ENCODE measurements at places on chromosomes 3 and 15.
A peak's percentile ranks its signal among the peaks of the same experiment; 100 is the strongest.

DNA sequence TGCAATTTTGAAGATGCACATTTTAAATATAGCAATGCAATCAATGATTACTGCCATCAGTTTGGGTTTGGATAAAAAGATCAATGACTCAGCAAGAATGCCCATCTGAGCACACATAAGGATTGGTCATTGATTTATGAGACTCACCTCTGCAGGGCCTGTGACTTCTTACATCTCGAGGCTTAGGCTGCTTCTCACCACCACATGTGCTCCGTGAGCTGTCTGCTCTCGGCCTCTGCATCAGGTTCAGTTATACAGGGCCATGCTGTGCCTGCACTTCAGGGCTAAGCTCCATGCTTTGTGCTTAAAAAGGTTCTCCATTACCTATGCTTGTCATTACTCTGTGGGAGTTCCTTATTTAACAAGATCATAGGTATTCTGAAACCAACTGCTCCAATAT is 887.5 kb downstream of the DIPK2A start:
- no peak overlapping the region for H3K27ac ChIP-seq
- H3K36me3 ChIP-seq = no peaks in the 10 kb centered on the region
- no peak for DNase-seq
- no peak overlapping the region for H3K4me3 ChIP-seq

GRCh38 chr3:106765342-106765741 is 611.9 kb upstream of the CCDC54 start:
- H3K4me1 ChIP-seq = peaks cover 14% of the 10 kb centered on the region
- H3K36me3 ChIP-seq = no peaks in the 10 kb centered on the region
- H3K4me3 ChIP-seq = no peak overlapping the region
- DNase-seq = peak; percentile 98
- H3K27ac ChIP-seq = peak overlapping the region; percentile 77

DNA sequence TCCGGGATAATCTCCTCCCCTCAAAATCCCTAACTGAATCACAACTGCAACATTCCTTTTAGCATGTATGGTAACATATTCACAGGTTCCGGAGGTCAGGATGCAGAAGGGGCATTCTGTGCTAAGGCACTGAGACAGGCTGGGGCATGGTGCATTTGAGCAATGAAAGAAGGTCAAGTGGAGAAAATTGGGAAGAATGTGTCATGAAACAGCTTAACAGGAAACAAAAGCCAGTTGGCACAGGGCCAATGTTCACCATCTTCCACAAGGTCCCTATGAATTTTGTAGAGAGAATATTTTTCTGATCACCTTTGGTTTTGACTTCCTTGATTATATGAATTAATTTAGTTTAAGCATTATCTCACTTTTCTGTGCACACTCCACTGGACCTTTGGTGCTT is 587.7 kb upstream of the NR2F2 start:
- no peaks in the 10 kb centered on the region for H3K27me3 ChIP-seq
- H3K27ac ChIP-seq = no peak overlapping the region

DNA sequence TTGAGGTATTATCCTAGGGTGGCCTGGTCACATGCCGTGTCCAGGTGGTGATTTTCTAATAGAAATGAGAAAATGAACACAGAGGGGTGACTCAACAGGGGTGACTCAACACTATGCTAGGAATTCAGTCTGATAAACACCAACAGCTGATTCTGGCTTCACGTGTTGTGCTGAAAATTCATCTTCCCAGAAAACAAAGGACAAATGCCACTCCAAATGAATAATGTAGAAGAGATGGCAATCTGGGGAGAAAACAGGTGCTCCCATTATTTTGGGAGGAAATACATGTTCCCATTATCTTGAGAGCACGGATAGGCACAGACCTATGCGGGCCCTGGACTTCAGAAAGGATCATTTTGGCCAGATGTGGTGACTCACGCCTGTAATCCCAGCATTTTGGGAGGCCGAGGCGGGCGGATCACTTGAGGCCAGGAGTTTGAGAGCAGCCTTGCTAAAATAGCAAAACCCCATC is 101.2 kb upstream of the MEX3B start:
- peak; percentile 90 for DNase-seq
- no peak overlapping the region for H3K4me3 ChIP-seq
- peak overlapping the region; percentile 77 for H3K27ac ChIP-seq

GRCh38 chr3:48434591-48435222 is 4.8 kb upstream of the PLXNB1 start:
- H3K4me3 ChIP-seq = no peak overlapping the region
- peaks cover 7% of the 10 kb centered on the region for H3K36me3 ChIP-seq
- no peaks in the 10 kb centered on the region for H3K27me3 ChIP-seq

DNA sequence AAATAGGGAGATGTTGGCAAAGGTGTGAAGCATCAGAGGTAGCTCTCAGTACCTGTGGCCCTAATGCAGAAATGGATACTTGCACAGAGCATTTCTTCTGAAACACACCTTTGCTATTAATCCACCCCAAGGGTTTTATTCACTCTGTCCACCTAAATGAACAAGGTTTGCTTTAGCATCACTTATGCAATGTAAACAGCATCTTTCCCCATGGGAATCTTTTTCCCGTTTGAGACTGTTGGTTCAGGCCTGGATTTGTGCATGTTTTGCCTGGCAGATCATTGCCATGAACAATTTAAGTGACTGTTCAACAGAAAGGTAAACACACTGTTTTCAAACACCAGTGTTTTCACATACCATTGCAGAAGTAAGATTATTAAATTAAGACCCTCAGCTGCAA is 508.3 kb downstream of the SOX2 start:
- H3K27me3 ChIP-seq = no peaks in the 10 kb centered on the region
- H3K4me3 ChIP-seq = no peak overlapping the region

DNA sequence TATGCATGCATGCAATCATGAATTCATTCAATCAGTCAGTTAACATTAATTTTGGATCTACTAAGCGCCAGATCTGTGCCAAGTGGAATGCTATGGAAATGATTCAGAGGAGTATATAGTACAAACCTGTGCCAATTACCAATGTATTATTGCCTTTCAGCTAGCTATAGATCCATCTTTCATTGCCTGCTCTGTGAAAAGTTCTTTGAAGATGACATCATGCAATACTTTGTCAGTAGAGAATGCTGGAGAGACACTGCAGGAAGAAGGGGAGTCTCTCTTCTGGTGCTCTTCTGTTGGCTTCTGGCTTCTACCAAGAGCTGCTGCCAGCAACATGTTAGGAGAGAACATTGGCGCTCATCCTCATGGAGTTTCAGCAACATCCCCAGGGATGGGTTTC is 81.0 kb upstream of the LMCD1 start:
- no peak overlapping the region for H3K27ac ChIP-seq
- H3K27me3 ChIP-seq = no peaks in the 10 kb centered on the region
- H3K4me1 ChIP-seq = peaks cover 5% of the 10 kb centered on the region
- H3K36me3 ChIP-seq = no peaks in the 10 kb centered on the region

DNA sequence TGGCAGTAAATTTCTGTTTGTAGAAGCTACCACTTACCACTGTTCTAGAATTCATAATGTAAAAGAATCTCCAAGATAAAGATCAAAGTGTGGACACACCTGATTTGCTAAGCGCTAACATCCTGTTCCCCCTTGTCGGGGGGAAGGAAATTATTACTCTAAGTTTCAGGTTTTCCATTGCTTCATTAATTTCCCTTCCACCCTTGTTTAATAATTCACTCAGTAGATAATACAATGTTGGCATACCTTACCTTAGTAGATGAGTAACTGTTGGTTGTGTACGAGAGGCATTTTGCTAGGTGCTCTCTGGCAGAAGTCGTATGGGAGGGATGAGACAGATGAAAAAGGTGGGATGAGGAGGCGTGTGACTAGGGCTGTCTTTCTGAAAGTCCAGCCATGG is 641.2 kb upstream of the ARRDC4 start:
- no peaks in the 10 kb centered on the region for H3K36me3 ChIP-seq
- H3K27me3 ChIP-seq = no peaks in the 10 kb centered on the region
- no peak overlapping the region for H3K27ac ChIP-seq
- H3K4me3 ChIP-seq = no peak overlapping the region
- DNase-seq = no peak

Data from astrocyte (in vitro differentiated cells and primary cell).